Dermis microvascular lymphatic vessel endothelial cell (primary cell): ENCODE measurements at places on chromosomes 3 and 15.

GRCh38 chr3:16600780-16601536 lies 4.3 kb downstream of the DAZL start:
- DNase-seq, result peak; percentile 87

GRCh38 chr3:154427685-154428285 lies 2.2 kb downstream of the GPR149 start:
- DNase-seq, result no peak

DNA sequence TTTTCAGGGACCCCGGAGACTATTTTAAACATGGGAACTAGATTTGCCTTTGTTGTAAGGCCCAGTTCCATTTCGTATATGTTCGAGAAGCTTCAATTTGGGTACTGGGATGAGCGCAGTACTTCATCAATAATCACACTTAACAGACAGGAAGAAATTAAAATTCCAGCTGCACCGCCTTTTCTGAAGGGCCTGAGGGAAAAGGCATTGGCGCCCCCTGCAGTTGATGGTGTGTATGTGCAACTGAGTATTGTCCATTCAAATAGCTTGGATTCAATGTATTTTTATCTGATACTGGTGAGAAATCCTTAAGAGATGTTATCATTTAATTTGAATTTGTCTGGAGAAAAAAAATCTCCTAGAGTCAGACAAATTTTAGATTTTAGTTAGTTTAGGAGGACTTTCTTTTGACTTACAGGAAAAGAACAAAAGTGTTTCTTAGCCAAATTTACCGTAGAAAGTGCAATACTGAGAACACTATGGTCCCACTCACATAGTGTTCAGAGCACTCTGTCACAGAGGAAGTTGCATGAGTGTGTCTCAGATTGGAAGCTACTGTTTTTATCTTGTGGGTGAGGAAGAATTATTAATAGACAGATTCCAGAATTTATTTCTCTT lies 5.4 kb upstream of the ALDH1A2 start:
- peak; percentile 52 for DNase-seq

- DNase-seq, result no peak
These were observed 939 bp upstream of the ULK3 start for GRCh38 chr15:74843891-74844299.

DNA sequence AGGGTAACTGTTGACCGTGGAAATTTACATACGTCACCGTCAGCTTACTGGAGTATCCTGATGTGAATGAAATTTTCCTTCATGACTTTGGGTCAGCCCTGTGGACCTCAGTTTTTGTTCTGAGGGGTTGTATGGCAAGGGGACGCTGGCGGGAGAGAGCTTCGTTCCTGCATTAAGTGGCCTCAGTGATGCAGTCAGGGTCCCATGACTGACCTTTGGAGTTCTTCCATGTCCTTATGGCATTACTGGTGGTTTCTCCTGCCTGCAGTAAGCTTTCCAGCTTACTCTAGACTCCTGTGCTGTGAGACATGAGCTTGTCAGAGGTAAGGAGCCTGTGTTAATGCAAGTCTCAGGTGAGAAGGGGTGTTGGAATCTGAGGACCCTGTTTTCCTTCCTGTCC lies 1.8 kb downstream of the CD276 start:
- DNase-seq, result no peak

DNA sequence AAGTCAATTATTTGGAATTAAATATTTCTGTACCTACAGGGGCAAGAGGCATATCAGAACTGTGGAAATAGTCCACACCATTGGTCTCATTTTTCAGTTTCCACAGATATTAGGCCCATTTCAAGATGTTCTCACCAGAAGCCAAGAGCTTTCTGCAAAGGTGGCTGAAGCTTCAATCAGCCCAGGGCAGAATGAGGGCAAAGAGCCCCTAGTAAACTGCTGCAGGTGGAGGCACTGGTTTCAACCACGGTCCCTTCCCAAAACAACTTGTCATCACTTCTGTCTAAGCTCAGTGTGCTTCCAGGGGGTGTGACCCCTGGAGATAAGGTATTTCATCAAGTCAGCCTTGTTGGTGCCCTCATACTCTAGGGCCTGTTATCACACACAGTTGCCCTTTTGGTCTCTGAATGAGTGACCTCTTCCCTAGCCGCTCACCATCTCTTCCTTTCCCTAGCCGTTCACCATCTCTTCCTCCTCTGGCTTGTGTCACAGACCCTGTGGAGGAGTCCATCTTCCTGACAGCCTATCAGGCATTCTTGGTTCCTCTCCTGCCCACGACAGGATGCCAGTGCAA lies 21.2 kb downstream of the IL17RD start:
- no peak for DNase-seq

GRCh38 chr3:33658991-33659848 lies 58.8 kb downstream of the CLASP2 start:
- DNase-seq, result peak; percentile 80

- DNase-seq, result no peak
These were observed 133.6 kb downstream of the PLD1 start for GRCh38 chr3:171676601-171677175.

GRCh38 chr3:13292375-13292774 lies 127.7 kb downstream of the NUP210 start:
- DNase-seq, result no peak

- no peak for DNase-seq
These were observed 49.5 kb upstream of the ABHD17C start for GRCh38 chr15:80645494-80646065.

DNA sequence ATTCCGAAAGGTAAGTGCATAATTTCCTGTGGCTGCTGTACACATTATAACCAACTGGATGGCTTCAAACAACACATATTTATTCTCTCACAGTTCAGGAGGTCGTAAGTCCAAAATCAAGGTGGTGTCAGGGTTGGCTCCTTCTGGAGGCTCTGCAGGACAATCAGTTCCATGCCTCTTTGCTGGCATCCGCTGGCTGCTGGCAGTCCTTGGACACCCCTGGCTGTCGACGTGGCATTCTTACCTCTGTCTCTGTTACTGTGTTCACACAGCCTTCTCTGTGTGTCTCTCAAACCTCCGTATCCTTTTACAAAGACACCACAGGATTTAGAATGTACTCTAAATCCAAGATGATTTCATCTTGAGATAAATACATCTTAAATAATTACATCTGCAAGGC lies 398.8 kb upstream of the ATP10A start:
- DNase-seq, result no peak

- DNase-seq, result no peak
These were observed 16.8 kb upstream of the KCTD6 start for GRCh38 chr3:58474967-58475578.

- peak; percentile 67 for DNase-seq
These were observed 39.6 kb downstream of the SEMA6D start for GRCh38 chr15:47756872-47757271.

GRCh38 chr3:158717576-158717975 lies 14.7 kb downstream of the RARRES1 start:
- DNase-seq, result no peak

DNA sequence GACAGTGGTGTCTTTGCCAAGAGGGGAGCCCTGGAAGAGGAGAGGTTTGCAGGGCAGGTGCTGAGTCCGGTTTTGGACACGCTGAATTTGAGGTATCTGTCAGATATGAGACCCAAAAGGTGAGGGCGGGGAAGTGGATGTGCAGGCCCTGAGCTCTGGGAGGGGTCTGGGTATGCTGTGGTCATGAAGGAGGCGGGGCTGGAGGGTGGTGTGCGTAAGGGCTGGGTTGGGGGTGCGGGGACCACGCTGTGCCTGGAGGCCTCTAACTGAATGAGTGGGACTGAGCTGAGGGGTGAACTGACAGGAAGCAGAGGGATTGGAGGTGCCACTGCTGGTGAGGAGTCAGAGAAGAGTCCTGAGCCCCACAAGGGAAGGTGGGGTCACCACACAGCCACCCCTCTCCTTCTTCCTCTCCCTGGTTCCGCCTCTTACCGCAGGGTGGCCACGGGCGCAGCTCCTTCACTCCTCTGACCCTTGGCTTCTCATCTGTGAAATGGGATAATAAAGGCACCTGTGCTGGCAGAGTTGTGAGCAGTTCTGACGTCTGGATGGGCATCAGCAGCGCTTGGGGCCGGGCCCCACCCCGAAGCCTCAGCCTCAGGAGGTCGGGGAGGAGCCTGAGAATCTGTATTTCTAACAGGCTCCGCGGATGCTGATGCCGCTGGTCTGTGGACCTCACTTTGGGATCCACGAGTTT lies 28.8 kb downstream of the PSTPIP1 start:
- DNase-seq, result no peak

DNA sequence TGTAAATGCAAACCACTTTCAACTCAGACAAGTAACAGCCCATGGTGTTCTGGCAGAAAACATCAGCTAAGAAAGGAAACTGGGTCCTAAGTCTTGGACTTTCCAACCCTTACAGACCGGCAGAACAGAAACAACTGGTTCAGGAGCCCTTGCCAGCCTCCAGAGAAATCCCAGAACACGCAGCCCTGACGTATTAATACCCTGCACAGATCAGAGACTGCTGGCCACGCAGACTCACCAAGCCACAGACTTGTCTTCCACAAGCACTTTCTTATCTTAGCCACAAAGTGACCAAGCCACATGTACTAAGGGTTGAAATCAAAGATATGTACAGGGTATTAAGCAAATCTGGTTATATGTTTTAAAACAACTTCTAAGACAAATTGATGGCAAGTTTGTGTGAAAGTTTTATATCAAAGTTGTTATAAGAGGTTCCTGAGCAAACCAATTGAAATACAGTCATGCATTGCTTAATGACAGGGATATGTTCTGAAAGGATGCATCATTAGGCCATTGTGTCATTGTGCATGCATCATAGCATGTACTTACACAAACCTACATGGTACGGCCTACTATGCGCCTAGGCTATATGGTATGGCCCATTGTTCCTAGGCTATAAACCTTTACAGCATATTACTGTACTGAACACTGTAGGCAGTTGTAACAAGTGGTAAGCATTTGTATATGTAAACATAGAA lies 36.8 kb downstream of the BTD start:
- no peak for DNase-seq

GRCh38 chr15:66862940-66863335 lies 160.9 kb downstream of the SMAD6 start:
- DNase-seq, result peak; percentile 43

DNA sequence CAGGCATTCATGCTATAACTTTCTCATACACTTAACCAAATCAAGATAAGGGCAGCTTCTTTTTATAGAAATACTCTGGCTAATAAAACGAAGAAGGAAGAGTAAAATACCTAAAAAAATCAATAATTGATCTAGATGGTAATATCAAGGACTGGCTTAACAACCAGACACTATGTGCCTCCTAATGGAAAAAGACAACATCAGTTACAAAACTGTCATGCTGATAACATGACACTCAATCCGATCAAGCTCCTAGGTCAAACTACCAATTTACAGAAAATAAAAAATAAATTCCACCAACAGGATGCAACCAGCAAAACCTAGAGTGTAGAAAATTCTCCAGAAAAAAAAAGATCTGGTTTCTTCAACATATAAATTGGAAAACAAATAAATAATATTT lies 634.6 kb downstream of the IGSF11 start:
- no peak for DNase-seq

- DNase-seq, result no peak
These were observed 235.6 kb downstream of the EDEM1 start for GRCh38 chr3:5423076-5423475.

- DNase-seq, result no peak
These were observed 41.5 kb upstream of the CFAP161 start for GRCh38 chr15:81092559-81092902.

DNA sequence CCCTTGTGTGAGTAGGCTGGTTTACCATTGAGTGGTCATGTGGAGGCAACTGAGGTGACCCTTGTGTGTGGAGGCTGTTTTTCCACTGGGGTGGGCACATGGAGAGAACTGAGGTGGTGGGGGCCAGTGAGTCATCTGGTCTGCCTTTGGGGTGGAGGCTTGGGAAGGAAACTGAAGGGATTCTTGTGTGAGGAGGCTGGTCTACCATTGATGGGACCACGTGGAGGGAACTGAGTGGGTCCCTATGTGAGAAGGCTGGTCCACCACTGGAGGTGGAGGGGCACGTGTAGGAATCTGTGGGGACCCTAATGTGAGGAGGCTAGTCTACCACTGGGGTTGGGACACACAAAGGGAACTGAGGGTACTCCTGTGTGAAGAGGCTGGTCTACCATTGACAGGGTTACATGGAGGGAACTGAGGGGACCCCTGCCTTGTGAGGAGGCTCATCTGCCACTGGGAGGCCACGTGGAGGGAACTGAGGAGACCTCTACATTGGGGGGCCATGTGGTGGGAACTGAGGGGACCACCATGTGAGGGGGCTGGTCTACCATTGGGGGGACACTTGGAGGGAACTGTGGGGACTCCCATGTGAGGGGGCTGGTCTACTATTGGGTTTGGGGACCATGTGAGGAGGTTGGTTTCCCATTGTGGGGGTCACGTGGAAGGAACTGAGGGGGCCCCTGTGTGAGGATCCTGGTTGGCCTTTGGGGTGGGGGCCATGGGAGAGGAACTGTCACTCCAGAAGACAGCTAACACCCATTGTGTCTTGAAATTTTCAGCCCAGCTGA lies 164.5 kb downstream of the WNT7A start:
- no peak for DNase-seq

DNA sequence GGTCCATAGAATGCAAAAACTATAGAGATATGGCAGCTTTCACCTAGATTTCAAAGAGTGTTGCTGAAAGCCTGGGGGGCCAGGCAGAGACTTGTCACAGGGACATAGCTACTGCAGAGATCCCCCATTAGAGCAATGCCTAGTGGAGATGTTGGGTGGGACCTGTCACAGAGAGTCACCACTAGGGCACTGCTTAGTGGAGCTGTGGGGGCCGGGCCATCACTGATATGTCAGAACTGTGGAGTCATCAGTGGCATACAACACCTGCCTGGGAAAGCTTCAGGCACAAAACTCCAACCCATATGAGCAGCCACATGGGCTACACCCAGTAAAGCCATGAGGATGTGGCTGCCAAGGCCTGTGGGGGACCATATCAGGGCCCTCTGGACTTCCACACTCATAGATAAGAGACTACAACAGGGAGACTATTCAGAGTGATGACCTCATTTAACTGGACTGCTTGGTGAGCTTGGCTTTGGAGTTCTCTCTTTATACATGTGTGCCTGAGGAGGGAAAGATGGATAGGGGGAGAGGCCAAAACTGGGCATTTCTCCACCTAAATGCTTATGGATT lies 176.3 kb downstream of the ZNF621 start:
- no peak for DNase-seq

DNA sequence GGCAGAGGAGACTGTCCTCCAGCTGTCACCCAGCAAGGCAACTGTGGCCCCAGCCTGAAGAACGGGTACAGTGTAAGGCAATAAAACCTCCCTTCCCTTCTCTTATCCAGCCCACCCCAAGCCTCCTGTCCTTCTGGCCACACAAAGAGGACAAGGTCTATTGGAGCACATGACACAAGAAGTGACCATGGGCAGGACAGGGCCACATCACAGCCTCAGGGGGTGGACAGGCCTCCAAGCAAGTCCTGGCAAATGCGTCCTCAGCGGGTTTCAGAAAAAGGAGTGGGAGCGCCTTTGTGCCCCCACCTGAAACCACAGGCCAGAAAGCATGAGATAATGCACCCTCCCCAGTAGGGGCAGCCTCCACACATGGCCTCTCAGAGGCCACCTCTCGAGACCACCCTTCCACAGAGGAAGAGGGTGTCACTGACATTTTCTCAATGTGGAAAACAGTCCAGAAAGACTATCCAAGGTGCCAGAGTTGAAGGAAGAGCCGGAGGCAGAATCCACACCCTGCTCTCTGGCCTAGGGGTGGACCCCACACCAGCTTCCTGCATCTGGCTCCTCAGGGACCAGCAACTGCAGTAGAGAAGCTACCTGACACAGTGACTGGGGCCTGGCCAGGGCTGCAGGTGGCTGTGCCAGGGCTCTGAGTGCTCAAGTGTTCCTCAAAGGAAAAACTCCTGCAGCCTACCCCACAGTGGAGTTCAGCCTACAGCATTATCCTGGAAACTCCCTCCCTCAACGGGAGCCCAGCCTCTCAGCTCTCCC lies 43.9 kb downstream of the CCDC12 start:
- no peak for DNase-seq
